ENCODE measurements at places on chromosomes 4 and X. TPM values are rescaled to one million over a fixed set of nuclear protein-coding genes. Genes with fewer than 3 reads are reported as not detected.
A peak's percentile ranks its signal among the peaks of the same experiment; 100 is the strongest.

The ADAMTS3 gene
- total RNA-seq: 3.3 TPM

The UPF3B gene
- total RNA-seq: 3.8 TPM

The CLTRN gene
- total RNA-seq: 1.1 TPM

The HCFC1 gene
- 34.8 TPM for total RNA-seq

The ETFDH gene
- total RNA-seq: 250 TPM

DNA sequence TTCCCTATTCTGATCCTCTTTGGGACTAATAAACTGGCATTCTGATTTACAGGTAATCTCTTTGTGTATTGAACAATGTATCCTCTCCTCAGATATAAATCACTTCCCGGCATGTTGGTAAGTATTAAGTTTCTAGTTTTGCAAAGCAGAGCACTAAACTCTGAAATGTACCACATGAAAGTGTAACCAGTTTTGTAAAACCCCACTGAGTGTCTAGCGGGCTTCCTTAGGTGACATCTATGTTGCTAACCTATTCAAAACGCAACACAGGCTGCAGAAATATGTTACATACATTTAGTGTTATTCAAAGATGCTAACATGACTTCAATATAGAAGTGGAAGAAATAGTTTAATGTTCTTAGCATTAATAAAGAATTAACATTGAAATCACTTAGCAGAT lies 25.2 kb downstream of the DNAJB14 start:
- no peaks in the 10 kb centered on the region for H3K4me1 ChIP-seq
- H3K4me3 ChIP-seq: no peak overlapping the region
- no peak overlapping the region for H3K27ac ChIP-seq
- no peaks in the 10 kb centered on the region for H3K27me3 ChIP-seq

DNA sequence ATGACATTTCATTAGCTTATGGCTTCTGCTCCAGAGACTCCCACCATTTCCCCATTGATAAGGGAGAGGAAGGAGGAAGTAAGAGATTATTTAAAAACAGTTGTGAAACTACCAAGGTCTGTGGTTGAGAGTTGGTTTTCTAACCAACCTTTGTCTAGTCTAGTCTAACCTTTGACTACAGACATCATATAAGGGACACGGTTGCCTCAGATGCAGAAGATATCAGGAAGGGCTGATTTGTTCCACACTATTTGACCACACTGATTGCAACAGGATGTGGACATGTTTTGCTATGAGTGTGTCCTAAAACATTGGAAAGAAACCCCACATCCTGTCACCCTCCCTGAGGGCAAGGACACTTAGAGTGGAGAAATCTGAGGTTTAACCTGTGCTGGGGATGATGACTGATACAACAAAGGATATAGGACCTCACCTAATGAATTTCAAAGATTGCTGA lies 53.0 kb downstream of the COQ2 start:
- no peak overlapping the region for H3K4me3 ChIP-seq
- no peak for DNase-seq
- no peaks in the 10 kb centered on the region for H3K27me3 ChIP-seq
- H3K4me1 ChIP-seq: no peaks in the 10 kb centered on the region
- H3K36me3 ChIP-seq: no peaks in the 10 kb centered on the region
- H3K27ac ChIP-seq: no peak overlapping the region

DNA sequence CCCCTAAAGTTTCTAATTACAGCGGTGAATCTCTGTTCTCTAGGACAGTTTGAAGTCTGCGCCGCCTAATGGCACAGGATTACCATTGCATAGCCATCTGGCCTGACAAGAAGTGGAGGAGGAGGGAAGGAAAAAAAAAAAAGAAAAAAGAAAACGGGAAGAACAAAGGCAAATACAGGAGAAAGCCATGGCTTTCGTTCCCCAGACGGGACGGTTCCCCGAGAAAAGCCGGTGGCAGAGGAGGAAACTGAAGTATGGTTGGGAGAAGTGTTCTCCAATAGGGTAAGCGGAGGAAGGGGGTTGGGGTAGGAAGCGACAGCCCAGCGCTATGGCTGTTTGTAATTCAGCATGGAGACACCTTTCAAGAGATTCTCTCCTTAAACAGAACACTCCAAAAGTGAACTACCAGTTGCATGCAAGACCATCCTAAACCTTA lies 80.8 kb downstream of the HMGN5 start:
- no peaks in the 10 kb centered on the region for H3K27me3 ChIP-seq
- H3K4me3 ChIP-seq: peak overlapping the region; percentile 71
- peaks cover 2% of the 10 kb centered on the region for H3K4me1 ChIP-seq
- peak overlapping the region; percentile 23 for H3K27ac ChIP-seq

- no peak overlapping the region for H3K4me3 ChIP-seq
- no peak for DNase-seq
- H3K4me1 ChIP-seq: peaks cover 4% of the 10 kb centered on the region
- H3K27me3 ChIP-seq: no peaks in the 10 kb centered on the region
- H3K27ac ChIP-seq: no peak overlapping the region
Measured at GRCh38 chr4:15327311-15328298, 100.2 kb upstream of the C1QTNF7 start.

GRCh38 chr4:80878218-80878617 lies 152.3 kb upstream of the BMP3 start:
- no peak overlapping the region for H3K4me3 ChIP-seq
- DNase-seq: no peak
- H3K27me3 ChIP-seq: no peaks in the 10 kb centered on the region
- no peaks in the 10 kb centered on the region for H3K4me1 ChIP-seq
- no peaks in the 10 kb centered on the region for H3K36me3 ChIP-seq

- H3K4me1 ChIP-seq: peaks cover 3% of the 10 kb centered on the region
- H3K4me3 ChIP-seq: no peak overlapping the region
- peak overlapping the region; percentile 1 for H3K27ac ChIP-seq
- no peaks in the 10 kb centered on the region for H3K27me3 ChIP-seq
- no peak for DNase-seq
Measured at GRCh38 chr4:76953956-76954355, 4.4 kb downstream of the SEPTIN11 start.

- no peaks in the 10 kb centered on the region for H3K4me1 ChIP-seq
- H3K27ac ChIP-seq: no peak overlapping the region
- H3K36me3 ChIP-seq: no peaks in the 10 kb centered on the region
- H3K27me3 ChIP-seq: no peaks in the 10 kb centered on the region
Measured at GRCh38 chrX:69161786-69162349, 3.4 kb downstream of the PJA1 start.

Measured in heart left ventricle (tissue), 16 donors.